Caki2 (cell line): ENCODE measurements at places on chromosomes 13 and 19. TPM values are rescaled to one million over a fixed set of nuclear protein-coding genes. Genes with fewer than 3 reads are reported as not detected.

ZNF235 gene
- 0.84 and 1.3 TPM in 2 replicates for total RNA-seq

AXL gene
- 349 and 418 TPM in 2 replicates for total RNA-seq

HOMER3 gene
- 115 and 131 TPM in 2 replicates for total RNA-seq

LRP3 gene
- total RNA-seq = 53.6 and 60.5 TPM in 2 replicates

MCEMP1 gene
- not detected in 2 replicates for total RNA-seq

GYS1 gene
- total RNA-seq = 31.3 and 32.3 TPM in 2 replicates

LILRB5 gene
- not detected in 2 replicates for total RNA-seq

ONECUT3 gene
- total RNA-seq = not detected in 2 replicates

CDX2 gene
- not detected in 2 replicates for total RNA-seq

DNAAF3 gene
- 30.9 and 32.8 TPM in 2 replicates for total RNA-seq

FUT3 gene
- not detected in 2 replicates for total RNA-seq

WDR87 gene
- not detected in 2 replicates for total RNA-seq

DNA sequence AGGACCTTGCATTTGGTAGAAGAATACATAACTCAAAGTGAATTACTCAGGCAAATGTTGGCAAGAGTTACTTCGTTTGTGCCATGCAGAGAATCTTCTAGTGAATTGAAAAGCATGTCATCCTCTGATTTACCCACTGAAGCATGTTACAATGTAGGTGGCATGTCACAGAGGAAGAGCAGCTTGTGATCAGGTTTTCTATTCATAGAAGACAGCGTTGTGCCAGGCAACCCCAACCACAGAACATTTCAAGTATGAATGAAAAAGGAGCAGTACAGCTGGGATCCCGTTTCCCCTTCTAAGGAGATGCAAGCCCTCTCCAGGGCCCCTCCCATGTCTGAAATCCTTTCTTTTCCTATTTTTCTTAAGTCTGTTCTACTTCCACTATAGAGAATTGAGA lies 6.0 kb upstream of the KATNAL1 start:
- DNase-seq = no peak

GRCh38 chr19:49850221-49850486 lies 805 bp upstream of the PTOV1 start:
- DNase-seq = no peak

DNA sequence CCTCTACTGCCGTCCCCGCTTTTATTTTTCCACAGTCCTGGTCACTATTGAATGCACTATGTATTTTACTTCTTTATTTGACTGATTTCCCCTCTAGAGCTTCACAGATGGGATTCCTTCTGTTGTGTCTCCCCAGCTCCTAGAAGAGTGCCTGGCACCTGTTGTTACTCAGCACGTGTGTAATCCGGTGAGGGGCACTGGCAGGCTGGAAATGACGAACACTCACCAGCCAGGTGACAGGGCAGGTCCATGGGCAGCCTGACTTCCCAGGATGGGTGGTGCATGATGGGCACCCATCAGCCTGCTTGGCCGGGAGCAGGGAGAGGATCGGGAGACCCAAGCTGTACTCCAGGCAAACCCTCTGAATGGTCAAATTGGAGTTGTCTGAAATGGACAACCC lies 67.2 kb downstream of the CEBPG start:
- no peak for DNase-seq

GRCh38 chr13:42116225-42116624 lies 67.8 kb downstream of the DGKH start:
- no peak for DNase-seq

DNA sequence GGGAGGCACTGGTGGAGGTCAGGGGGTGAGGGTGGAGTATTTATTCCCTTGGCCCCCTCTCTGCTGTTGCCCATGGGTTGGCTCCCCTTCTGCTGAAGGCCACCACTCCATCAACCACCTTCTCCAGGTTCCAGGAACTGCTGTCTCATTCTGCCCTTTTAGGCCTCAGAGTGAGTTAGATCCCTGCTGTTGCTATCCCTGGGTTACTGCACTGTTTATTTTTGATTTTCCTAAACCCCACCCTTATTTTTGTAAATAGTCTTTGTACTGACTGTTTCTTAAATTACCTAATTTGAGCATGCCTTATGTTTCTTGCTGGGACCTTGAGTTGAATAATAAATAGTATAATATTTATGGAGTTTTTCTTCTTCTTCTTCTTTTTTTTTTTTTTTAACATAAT lies 132.8 kb downstream of the RGCC start:
- DNase-seq = no peak

- no peak for DNase-seq
Observed at GRCh38 chr13:24261566-24261965, 47.8 kb upstream of the C1QTNF9 start.

GRCh38 chr13:75294110-75294509 lies 187.9 kb downstream of the TBC1D4 start:
- DNase-seq = no peak

GRCh38 chr13:30382836-30383525 lies 39.3 kb upstream of the UBE2L5 start:
- no peak for DNase-seq

GRCh38 chr13:45184693-45185092 lies 16.2 kb downstream of the KCTD4 start:
- DNase-seq = no peak

DNA sequence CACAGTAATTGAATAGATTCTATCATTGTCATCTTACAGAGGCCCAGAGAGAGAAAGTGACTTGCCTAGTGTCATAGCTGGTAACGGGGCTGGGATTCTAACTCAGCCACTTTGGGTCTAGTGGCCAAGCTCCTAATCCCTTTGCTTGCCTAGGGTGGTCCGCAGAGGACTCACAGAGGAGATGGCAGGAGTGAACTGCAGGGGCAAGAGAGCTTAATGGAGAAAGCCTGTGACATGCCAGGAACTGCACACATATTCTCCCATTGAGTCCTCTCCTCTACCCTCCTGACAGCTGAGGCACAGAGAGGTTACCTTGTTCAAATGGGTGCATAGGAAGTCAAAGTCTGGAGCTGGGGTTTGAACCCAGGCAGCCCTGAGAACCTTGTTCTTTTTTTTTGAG lies 2.7 kb downstream of the LSR start:
- DNase-seq = no peak

- DNase-seq = no peak
Observed at GRCh38 chr13:66195238-66195637, 1034.9 kb downstream of the PCDH9 start.

- no peak for DNase-seq
Observed at GRCh38 chr19:51572908-51573307, 1.8 kb downstream of the ZNF175 start.

DNA sequence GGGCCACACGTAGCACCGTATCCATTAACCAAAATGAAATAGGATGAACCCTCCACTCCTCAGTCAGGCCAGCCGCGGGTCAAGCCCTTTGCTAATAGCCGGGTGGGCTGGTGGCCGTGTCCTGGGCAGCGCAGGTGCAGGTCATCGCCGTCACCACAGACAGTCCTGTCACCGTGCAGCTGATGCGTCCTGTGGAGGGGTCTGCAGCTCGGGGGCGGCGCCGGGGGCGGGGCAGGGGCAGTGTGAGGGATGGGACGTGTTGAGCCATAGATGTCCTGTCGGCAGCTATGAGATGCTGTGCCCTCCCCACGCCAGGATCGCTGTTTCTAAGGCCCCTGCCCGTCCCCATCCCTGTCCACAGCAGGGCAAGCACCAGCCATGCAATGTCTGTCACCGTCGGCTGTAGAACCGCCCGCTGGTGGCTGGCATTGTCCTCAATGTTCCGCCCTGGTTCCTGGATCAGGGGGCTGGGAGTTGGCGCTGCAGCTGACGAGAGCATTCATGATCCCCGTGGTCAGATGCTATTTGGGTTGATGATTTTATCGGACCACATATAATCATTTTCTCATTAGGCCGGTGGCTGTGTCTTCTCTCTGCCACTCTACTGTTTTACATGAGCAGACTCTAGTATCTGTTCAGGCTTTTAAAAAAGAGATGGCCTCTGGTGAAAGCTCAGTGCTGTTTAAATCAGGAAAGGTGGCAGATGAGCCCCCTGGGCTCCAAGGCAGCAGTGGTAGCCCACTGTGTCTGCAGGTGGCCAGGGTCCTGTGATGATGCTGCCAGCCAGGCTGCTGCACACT lies 126.1 kb downstream of the KDM4B start:
- no peak for DNase-seq

DNA sequence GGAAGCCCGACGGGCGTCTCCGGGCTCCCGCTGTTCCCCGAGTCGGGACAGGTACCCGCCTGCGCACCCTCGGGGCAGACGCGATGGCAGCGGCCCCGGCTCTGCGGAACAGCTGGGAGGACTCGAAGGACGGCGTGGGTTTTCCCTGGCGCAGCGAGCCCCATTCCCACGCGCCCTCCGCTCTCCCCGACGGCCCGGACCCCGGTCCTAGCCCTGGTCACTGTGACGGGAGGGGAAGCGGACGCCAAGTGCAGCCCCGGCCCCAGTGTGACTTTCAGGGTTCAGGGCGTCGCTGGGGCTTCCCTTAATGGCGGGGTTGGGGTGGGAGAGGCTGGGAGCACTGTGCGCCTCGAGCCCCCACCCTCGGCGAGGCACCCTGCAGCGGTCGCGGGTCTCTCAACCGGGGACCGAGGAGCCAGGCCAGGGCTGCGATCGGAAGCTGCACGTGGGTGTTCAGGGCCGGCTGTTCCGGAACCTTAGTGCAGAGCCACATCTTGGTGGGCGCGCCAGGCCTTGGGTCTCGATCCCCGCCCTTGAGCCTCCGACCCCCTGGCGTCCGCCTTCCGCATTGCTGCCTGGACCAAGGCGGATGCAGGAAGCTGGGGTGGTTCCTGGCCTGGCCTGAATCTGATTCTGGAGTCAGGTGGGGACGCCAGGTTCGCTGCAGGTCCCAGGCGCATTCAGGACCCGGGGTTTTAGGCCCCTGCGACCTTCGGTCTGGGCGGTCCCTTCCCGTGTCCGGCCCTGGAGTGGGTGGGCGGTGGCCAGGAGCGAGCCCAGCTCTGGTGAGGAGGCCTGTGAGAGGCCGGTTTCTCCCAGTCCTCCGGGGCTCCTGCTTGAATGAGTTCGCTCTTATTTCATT lies 3.5 kb downstream of the LGALS7B start:
- DNase-seq = no peak

GRCh38 chr13:88068975-88069374 lies 397.8 kb downstream of the SLITRK5 start:
- no peak for DNase-seq

- peak; percentile 76 for DNase-seq
Observed at GRCh38 chr13:110425444-110425780, 118.3 kb downstream of the COL4A2 start.

DNA sequence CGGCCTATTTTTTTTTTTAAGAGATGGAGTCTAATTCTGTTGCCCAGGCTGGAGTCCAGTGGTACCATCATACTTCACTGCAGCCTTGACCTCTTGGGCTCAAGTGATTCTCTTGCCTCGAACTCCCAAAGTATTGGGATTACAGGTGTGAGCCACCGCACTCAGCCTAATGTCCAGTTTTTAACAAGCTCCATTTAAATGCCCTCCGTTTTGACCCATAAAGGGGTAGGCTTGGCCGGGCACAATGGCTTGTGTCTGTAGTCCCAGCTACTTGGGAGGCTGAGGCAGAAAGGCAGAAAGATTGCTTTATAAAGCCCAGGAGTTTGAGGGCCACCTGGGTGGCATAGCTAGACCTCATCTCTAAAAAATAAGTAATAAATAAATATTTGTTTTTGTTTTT lies 11.8 kb downstream of the LDLR start:
- DNase-seq = no peak

DNA sequence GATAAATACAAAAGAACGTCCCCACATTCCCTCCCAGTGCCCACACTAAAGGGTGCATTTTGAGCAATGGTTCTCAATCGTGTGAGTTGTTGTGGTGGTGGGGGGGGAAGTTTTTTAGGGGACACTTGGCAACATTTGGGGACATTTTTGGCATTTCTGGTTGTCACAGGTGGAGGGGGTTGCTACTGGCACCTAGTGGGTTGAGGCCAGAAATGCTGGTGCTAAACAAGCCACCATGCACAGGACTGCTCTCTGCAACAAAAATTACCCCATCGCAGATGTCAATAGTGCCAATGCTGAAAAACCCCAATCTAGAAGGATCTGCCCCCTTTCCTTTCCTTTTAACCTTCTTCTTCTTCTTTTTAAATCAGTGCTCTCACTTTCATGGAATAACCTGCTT lies 453.3 kb downstream of the TSHZ3 start:
- no peak for DNase-seq
